ENCODE measurements at places on chromosomes 2 and 18.

DNA sequence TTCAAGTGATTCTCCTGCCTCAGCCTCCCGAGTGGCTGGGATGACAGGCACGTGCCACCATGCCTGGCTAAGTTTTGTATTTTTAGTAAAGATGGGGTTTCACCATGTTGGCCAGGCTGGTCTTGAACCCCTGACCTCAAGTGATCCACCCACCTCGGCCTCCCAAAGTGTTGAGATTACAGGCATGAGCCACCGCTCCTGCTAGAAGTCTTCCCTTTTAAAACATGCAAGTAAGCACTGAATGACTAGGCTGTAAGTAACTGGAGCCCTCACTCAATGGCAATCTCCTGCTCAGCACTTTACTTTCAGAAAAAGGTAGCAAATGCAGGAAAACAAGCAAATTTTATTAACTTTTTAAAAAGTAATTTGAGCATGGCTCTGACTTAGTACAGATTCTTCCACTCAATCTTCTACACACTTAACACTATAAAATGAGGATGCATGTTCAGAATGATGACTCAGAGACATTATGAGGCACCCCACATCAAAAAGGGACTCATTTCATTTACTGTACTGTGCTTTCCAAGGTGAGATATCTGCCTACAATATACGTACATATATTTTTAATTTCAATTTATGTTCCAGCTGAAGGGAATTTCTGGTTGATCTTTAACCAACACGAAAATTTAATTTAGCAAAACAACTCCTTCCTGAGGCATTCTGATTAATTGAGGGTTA lies 6.6 kb upstream of the NCK2 start:
- DNase-seq: peak; percentile 64

DNA sequence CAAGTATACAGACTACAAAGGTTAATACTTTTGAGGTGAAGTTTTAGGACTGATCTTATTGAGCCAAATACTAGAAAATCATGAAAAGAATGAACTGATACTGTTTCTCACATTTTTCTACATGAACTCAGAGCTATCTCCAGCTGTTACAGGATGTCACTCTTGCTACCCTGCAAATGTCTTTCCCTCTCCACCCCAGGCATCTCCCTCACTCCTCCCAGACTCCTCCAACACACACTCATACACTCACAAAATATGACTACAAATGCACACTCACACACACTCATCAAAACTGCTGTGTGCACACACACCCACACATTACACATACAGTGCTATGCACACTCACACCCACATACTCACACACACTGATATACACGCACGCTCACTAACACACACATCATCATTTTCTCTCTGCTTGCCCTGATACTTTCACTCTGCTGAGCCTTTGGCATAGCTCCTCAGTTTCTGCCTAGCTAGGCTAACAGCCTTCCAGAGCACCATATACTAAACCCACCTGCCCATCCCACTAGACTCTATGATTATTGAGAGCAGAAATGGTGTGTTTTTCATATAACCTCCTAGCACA lies 273.3 kb downstream of the CD226 start:
- DNase-seq: no peak

- DNase-seq: no peak
Measured at GRCh38 chr18:2537296-2537695, 34.0 kb downstream of the METTL4 start.

- DNase-seq: no peak
Measured at GRCh38 chr2:158507679-158508078, 50.9 kb downstream of the PKP4 start.

DNA sequence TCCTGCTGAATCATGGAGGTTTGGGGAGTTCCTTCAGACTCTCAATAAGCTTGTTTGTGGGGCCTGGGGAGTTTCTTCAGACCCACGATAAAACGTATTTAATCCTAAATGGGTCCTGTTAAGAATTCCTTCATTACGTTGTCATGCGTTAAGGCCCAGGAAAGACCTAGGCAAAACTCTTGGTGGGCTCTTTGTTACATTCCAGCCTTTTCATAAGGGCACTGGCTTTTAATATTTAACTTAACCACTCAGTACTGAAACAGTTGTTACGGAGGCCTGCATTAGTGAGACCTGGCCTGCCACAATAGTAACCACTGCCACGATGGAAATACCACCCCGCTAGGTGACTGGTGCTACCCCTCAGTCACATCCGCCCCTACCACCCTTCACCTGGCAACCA lies 17.5 kb upstream of the BIN1 start:
- DNase-seq: no peak
